Stimulated activated CD8-positive, alpha-beta memory T cell treated with anti-CD3 and anti-CD28 coated beads, Interleukin-4, amount 100 ng/mL, for 1 hour (primary cell): ENCODE measurements at places on chromosomes 4 and X.

GRCh38 chr4:47672696-47673095 lies 165.2 kb downstream of the CORIN start:
- no peak for DNase-seq

- no peak for DNase-seq
Measured at GRCh38 chrX:20521222-20521621, 254.5 kb upstream of the RPS6KA3 start.

- DNase-seq = no peak
Measured at GRCh38 chr4:84622959-84623358, 40.0 kb downstream of the CDS1 start.

GRCh38 chr4:180539284-180539683 lies 1703.9 kb upstream of the TENM3 start:
- DNase-seq = no peak

DNA sequence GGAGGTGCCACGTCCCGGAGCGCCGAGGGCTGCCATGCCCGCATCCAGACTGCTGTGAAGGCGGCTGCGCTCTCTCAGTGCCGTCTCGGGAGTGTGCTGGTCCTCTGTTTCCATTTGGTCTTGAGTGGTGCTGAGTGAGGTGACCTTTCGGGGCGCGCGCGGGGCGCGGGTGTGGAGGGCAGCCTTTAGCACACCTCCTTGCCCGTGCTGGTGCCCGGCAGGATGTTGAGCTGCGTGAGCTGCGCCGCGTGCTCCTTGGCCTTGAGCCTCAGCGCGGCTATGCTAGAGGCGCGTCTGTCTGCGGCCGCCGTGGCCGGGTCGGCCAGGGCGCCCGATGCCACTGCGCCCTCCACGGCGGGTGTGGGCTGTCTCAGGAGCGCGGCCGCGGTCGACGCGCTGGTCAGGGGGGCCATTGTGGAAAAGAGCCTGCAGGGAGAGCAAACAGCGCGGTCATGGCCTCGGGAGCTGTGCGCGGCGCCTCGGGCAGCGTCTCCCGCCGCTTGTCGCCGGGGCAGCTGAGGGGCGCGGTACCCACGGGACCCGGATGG lies 11.2 kb downstream of the ARX start:
- DNase-seq = no peak

DNA sequence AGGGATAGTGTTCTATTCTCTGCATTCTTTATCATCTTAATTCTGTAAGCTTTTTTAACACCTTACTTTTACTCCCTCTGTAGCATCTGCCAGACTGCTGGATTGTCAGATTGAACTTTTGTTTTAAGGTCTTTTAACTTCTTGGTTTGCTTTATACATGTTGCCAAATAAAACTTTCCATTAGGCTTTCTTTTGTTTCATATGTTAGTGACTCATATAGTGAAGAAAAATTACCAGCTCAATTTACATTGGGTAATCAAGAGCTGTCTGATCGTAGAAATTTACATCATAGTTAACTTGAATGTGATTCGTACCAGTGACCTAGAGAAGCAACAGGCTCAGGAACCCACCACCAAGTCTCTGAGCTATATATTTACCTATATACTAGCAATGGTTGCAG lies 28.5 kb upstream of the KLHL4 start:
- no peak for DNase-seq

- DNase-seq = no peak
Measured at GRCh38 chr4:185991770-185992169, 77.2 kb upstream of the TLR3 start.

DNA sequence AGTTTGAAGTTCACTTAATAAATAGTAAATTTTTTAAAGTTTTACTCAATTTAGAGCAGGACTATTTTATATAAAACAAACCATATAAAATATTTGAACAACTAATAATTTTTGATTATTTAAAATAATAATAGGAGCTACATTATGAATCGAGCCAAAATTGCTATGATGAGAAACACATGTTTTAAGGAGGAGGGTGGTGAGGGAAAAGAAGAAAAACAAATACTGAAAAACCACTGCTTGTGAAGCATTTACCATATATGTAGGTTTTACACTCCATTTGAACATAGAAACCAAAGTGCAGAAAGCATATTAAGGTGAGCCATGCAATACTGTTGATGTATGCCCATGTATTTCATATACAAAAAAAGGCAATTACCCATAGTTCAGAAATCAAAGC lies 448.9 kb downstream of the FSTL5 start:
- no peak for DNase-seq

DNA sequence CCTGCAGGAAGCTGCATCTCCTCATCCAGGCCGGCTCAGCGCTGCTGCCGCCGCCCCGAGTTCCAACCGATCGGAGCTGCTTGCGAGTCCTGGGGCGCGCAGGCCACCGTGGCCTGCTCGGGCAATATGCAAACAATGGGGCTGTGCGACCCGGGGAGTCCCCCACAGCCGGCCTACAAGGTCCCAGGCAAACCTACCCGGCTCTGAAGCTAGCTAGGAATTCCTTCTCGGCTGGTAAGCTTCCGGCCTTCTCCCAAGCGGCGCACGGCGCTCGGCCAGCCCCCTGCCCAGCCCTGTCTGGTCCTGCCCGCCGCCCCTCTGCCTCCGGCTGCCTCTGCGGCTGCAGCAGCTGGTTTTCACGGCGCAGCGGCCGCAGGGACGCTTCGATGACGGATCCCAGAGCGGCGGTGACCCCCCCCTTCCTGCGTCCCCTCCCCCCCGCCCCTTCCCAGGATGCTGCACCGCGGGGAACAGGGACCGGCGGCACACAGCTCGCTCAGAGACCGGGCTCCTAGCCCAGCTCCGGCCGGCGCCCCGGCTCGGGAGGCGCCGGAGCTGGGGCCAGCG lies 59.4 kb downstream of the TSC22D3 start:
- DNase-seq = no peak

- no peak for DNase-seq
Measured at GRCh38 chr4:10832806-10833628, 148.4 kb upstream of the CLNK start.

DNA sequence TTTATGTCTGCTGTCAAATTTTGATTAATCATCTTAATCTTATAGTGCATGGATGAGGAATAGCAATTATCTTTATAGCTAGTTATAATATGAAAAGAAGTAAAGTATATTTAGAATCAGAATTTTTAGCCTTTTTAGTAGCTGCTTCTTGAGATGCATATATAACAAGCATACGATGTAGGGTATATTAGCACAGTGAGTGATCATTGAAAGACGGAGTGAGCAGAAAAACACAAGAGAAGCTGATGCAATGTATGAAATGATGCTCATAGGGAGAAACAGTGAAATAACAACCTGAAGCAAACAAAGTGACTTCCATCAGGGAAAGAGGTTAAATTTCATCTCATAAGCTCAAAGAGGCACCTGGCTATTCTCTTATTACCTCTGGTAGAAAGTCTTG lies 77.0 kb downstream of the GLRA3 start:
- no peak for DNase-seq

DNA sequence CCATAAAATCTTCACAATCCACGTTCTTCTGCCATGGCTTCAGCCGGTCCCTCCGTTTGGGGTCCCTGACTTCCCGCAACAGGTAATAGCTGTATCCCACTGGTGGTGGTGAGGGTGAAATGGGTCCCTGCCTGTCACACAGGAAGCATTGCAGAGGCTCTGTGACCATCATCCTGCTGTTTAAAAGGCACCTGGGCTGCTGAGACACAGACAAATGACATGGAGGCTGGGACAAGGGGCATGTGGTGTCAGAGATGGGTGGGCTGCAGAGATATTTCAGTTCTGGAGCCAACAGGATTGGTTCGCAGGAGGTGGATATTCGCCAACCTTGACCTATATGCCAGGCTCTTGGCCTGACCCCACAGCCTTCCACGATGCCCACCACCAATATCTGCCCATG lies 82.1 kb downstream of the JAKMIP1 start:
- DNase-seq = no peak

GRCh38 chr4:4990329-4990728 lies 28.9 kb downstream of the CYTL1 start:
- no peak for DNase-seq

DNA sequence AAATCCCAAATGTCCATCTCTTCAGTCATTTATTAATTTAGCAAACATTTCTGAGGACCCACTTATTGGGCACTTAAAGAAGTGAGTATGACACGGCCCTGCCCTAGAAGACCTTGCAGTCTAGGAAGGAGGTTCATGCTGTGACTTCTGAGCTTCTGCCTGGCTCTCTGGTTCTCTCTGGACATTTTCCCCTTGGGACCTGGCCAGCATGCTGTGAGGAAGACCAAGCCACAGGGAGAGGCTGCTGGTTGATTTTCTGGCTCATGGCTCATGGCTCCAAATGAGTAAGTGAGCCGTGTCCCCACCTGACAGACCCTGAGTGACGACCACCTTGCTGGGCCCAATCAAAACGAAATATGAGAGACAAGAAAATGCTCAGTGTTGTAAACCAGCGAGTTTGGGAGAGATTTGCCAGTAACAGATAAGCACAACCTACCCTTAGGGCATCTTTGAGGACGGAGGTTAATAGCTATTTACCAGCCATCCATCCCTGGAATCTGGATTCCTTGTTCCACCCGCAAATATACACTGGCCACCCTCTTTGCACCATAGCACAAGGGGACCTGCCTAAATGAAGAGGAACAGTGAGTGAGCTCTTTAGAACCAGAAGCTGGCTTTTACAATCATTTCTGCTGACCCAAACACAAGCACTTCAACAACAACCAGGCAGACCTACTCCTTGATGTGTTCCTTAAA lies 876 bp downstream of the MPP1 start:
- DNase-seq = no peak

- DNase-seq = no peak
Measured at GRCh38 chr4:124288706-124289486, 423.6 kb downstream of the ANKRD50 start.

GRCh38 chr4:66647926-66648325 lies 897.4 kb downstream of the CENPC start:
- no peak for DNase-seq

- DNase-seq = no peak
Measured at GRCh38 chr4:181438641-181439040, 804.6 kb upstream of the TENM3 start.

- no peak for DNase-seq
Measured at GRCh38 chrX:23699636-23700194, 32.4 kb downstream of the PRDX4 start.

DNA sequence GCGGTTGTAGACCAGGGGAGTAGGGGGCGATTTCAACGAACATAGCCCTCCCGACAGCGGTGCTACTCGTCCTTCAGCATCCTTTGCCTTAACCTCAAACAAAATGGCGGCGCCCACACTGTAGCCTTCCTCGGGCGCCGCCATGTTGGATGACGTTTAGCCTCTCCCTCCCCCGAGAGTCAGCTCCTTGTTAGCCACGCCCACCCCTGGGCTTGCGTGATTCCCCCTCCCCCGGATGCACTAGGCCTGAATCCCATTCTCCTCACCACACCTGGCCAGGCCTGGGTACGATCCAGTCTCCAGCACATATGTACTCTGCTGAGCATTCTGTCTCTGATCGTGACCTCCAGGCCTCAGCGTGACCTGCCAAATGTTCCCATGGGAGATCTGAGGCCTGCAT lies 49.0 kb upstream of the ZNF157 start:
- no peak for DNase-seq

DNA sequence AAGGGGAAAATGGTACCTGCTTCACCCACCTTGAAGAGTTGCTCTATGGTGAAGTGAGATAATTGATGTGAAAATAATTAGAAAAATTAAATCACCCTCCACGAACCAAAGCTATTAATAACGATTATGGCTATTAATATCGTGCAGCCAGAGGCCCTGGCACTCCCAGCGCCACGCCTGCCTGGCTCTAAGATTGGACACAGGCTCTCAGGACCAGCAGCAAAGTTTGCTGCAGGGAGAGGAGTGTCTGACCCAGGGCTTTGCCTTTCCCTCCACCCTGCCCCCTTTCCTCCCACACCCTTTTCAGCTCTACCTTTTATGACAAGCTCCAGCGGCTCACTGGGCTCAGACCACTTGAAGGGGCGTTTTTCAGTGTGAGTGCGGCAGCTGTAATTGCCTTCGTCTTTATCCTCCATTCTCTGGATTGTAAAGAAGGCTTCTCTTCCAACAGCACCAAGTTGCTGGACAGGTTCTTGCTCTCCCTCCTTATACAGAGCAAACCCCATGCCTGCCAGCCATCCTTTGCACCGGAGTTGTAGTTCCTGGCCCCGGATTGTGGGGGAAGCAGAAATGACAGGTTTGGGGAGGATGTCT lies 11.5 kb downstream of the IGSF1 start:
- no peak for DNase-seq

- DNase-seq = no peak
Measured at GRCh38 chr4:110046588-110047049, 133.9 kb downstream of the EGF start.

DNA sequence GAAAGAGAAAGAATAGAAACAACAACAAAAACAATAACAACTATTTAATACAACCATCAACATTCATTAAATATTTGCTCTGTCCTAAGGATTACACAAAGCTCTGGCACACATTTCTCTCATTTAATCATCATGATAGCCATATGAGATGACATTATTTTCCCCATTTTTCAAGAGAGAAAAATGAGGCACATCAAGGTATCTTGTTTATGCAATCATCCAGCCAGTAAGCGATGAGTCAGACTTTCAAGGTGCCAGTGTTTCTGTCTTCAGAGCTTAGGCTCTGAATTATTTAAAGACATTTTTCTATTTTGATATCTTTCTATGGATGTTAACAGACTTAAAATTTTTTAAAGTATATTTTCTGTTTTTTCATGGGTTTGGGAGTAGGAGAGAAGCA lies 541.8 kb upstream of the SMIM31 start:
- DNase-seq = no peak

DNA sequence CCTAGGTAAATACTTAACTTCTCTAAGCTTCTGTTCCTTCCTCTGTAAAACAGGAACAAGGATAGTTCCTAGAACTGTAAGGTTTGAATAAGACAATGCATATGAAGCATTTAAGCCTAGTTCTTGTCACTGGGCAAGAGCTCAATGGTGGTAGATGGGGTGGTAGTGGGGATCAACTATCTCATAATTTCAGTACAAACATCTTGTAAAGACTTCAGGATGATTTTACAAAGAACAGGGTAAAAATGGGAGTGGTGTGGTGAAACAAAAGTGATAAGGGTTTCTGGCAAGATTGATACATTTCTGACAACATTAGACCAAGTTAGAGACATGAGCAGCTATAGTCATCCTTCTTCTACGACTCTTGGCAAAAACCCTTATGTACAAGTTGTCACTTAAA lies 137.8 kb downstream of the SCFD2 start:
- no peak for DNase-seq

- DNase-seq = no peak
Measured at GRCh38 chr4:164484551-164484950, 269.4 kb upstream of the SMIM31 start.

DNA sequence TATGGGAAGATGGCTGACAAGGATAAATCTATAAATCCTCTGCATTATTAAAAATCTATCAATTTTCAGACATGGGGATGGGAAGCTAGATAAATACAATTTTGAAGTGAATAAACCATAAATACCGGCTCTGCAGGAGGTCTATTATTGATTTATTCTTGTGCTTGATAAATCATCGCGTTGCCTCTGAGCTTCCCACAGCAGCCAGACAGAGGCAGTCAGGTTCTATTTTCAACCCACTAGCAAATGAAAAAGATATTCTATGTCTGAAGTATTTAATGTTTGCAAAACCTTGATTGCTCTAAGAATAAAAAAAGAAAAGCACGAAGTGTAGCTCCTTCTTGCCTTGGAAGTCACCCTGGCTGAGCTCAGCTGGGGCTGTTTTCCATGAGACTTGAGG lies 216.2 kb downstream of the DHRSX start:
- DNase-seq = no peak
